ENCODE measurements at places on chromosomes 6 and 20.

- DNase-seq = no peak
Observed at GRCh38 chr6:113338644-113339043, 518.5 kb upstream of the MARCKS start.

GRCh38 chr6:147095316-147095715 lies 108.9 kb upstream of the STXBP5 start:
- no peak for DNase-seq

DNA sequence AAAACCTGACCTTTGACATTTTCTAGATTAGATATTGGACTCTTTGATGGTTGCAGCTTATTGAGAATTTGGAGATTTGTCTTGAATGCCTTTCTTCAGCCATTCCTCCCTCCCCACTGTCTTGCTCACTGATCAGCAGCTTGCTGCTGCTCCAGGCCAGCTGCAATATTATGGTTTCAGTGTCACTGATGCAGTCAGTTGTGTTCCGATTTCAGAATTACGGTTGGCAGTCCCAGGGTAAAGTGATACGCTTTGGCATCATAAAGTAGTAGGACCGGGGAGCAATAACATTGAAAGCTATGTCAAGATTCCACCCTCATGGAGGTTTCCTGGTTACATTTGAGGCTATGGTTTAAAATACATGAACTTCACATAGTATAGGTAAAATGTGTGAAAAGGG lies 152.6 kb downstream of the BCKDHB start:
- DNase-seq = no peak

DNA sequence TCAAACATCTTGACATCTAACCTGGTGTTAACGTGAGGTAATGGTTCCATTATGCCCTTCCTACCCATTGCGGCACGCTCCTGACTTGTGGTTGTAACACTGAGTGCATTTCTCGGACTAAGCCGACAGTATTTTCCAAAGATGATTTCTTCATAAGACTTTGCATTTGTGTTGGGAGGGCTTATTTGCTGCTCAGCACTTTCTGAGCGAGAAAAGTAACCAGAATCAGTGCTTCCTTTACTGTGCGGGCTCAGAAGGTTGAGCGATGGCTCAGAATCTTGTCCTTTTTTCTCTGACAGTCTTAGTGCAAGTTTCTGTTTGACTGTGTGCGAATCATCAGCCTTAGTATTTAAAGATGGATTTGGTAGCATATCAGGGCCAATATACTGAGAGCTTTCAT lies 171.7 kb downstream of the HIVEP2 start:
- DNase-seq = no peak

GRCh38 chr20:50197463-50198179 lies 7.0 kb downstream of the CEBPB start:
- no peak for DNase-seq

GRCh38 chr6:91149246-91149955 lies 562.5 kb upstream of the MAP3K7 start:
- no peak for DNase-seq

- DNase-seq = no peak
Observed at GRCh38 chr6:16816891-16817290, 55.6 kb upstream of the ATXN1 start.

GRCh38 chr6:42778122-42778521 lies 3.7 kb upstream of the BICRAL start:
- DNase-seq = no peak

DNA sequence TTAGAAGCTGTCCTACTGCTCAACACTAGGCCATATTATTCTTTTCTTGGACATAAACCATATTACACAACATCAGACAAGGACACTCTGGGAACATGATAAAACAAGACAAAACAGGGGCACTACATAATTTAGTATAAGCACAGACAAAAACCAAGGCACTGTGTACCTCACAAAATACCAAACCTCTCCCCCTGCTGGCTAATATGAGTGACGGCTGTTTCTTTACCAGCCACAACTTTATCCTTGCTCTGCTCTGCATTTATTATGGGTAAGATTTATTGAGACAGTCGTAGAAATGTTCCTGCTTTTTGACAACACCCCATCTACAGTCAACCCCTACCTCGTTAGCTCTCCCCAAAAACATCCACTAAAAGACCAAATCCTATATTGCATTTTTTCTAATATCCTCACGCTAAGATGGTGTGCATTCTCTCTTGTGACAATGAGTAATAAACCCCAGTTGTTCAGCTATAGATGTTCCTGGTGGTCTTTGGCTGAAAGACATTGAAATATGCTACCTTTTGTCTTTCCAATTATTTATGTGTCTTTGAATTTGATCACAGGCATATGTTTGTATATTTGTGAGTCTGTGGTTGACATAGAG lies 23.8 kb upstream of the POLR1H start:
- no peak for DNase-seq

DNA sequence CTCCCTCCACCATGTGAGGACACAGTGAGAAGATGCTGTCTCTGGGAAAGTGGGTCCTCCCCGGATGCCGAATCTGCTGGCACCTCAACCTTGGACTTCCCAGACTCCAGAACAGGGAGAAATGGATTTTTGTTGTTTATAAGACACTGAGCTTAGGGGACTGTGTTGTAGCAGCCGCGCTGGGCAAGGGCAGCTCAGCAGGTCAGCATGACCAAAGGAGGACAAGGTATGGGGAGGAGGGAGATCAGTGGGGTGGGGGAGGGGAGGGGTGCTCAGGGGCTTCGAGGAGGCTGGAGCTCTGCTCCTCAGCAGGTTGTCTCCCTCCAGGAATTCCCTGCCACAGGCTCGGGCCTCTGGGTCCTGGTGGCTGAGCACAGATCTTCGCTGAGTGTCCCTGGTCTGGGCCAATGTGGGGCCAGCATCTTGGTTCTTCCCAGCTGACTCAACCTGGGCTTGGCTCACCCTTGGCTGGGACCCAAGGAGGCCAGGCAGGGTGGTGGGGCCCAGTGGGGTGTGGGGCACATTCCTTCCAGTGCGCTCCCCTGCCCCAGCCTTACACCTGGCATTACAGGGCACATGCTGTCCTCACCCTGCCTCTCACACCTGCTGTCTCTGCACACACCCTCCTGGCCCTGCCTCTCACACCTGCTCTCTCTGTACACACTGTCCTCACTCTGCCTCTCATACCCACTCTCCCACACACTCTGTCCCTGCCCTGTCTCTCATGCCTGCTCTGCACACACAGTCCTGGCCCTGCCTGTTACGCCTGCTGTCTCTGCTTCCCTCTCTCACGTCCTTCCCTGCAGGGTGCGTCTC lies 107.3 kb downstream of the SYCP2 start:
- DNase-seq = no peak

- DNase-seq = no peak
Observed at GRCh38 chr6:105384004-105384403, 18.9 kb downstream of the PREP start.

- no peak for DNase-seq
Observed at GRCh38 chr6:144593392-144593791, 308.3 kb downstream of the UTRN start.

DNA sequence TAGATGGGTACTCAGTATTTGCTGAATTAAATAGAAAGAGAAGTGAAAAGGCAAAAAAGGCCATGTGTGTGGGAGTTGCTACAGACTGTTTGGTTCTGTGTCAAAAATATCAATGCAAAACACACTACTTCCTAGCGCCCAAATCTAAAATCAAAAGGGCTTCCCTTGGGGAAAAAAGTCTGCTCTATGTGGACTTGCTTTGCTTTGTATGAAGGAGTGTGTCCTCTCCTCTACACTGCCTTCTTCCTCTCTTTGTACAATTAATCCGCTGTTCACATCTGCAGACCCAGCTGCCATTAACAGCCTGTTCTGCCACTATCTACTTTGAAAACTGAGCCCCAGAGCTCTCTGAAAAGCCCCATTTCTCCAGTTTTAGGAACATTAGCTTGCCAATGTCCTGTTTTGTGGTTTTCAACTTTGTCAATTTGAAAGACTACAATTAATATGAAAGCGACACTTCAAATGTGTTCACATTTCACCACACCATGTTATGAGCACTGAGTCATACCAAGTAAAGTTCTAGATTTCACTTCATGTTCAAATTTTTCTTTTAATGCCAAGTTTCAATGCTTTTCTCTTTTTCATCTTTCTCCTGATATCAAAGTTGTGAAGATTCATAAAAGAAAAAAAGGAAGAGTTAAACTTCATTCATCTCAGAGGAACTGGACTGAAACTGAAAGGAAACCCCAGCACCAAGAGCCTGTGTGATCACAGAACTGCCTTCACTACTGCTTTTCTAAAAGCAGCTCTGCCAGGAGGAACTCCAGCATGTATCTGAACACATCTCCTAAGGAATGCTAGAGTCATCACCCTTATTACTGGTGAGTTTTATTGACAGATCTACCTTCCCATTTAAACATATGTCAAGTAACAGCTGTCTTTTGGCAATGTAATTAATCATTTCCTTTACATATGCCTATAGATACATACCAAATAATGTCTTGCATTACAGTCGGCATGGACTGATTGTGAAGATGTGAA lies 102.6 kb downstream of the KIF13A start:
- DNase-seq = no peak
